ENCODE measurements at places on chromosomes 11 and 22.

DNA sequence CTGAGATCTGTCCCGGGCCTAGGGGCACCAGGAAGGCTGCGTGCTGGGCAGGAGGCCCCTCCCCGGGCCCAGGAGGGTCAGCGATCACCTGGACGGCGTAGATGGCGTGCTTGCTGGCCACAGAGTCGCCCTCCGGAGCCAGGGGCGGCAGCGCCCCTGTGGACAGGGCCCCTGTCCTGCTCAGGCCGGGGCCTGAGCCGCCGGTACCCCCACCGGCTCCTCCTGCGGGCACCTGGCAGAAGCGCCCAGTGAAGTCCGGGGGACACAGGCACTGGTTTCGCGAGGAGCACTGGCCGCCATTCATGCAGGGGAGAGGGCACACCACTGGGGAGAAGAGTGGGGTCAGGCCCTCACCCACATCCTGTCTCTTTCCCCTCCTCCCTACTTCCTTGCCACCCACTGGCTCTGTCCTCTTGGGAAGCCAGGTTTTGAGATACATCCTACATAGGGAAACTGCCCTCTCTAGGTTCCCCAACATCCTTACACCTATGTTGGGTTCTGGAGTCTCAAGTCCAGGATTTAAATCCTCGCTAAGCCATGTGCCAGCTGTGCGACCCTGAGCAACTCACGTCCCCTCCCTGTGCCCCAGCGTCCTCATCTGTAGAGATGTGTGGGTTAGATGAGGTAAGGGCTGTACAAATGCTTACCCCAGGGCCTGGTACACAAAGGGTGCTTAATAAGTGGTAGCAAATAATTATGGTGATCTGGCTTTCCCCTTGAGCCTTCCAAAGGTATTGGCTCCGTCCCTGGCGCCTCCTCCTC lies 3.9 kb downstream of the LTBP3 start:
- DNase-seq, result no peak

GRCh38 chr11:102240502-102240901 lies 76.8 kb upstream of the BIRC3 start:
- DNase-seq, result no peak

- DNase-seq, result no peak
These were observed 5.6 kb downstream of the AP1B1 start for GRCh38 chr22:29382580-29383302.

DNA sequence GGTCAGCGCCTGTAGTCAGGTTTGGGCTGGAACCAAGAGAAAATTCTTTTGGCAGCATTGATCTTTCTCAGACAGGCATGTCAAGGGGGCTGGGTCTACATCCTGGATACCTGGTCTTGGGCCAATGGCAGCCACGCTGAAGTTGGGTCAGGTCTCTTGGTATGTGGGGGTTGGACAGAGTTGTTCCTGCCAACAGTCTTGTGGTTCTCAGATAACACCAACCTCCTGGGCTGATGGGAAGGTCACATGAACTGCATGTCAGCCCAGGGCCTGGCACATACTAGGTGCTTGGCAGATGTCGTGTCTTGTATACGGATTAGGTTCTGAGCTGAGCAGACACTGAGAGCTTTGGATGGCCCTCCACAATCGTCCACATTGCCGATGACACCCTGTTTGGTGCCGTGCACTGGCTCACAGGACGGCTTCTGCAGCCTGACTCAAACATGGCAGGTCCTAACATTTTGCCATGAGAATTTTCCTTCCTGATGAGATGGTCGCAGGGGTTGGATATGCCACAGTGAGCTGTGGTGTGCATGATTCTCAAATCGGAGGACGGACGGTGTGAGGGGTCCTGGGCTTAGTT lies 42.0 kb downstream of the FBLN1 start:
- no peak for DNase-seq

- no peak for DNase-seq
These were observed 1813.1 kb upstream of the RAG2 start for GRCh38 chr11:38411149-38411548.

GRCh38 chr22:39277142-39277607 lies 32.4 kb upstream of the PDGFB start:
- DNase-seq, result no peak

GRCh38 chr11:12543596-12544415 lies 130.4 kb upstream of the TEAD1 start:
- DNase-seq, result no peak

GRCh38 chr22:50303848-50304527 lies 3.5 kb downstream of the PLXNB2 start:
- DNase-seq, result no peak

DNA sequence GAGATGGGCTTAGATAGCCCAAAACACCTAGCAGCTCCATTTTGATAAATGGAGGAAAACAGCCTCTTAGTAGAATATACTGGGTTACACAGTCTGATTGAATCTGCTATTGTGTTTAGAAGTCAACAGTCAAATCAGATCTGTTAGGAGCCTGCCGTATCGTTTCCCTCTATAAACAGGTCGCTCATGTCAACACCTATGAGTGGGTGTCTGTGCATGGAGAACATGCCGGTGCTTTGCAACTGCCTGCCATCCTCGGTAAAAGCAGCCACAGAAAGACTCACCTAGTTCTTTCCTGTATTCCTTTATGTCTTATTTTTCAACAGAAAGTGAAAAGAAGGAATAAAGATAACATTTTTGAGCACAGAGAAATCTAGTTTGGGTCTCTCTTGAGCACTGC lies 99.4 kb downstream of the ETS1 start:
- no peak for DNase-seq

GRCh38 chr22:46788441-46789172 lies 26.2 kb downstream of the TBC1D22A start:
- no peak for DNase-seq

DNA sequence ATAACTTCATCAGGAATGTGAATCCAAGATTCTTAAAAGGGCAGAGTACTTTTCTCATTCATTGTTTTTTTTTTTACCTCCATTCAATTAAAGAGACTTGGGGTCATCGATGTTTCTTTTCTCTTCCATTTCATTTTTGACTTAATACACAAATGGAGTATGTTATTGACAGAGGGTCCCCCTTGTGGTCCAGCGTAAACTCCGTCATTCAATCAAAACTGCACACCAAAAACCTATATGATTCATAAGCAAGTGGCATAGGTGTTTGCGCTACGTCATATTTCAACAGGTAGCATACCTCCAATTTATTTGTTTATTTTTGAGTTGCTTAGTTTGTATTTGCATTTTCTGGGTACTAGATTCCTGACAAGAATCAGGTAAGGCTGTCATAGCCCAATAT lies 12.7 kb upstream of the FOLH1 start:
- no peak for DNase-seq

- no peak for DNase-seq
These were observed 76.9 kb upstream of the API5 start for GRCh38 chr11:43234881-43235280.

DNA sequence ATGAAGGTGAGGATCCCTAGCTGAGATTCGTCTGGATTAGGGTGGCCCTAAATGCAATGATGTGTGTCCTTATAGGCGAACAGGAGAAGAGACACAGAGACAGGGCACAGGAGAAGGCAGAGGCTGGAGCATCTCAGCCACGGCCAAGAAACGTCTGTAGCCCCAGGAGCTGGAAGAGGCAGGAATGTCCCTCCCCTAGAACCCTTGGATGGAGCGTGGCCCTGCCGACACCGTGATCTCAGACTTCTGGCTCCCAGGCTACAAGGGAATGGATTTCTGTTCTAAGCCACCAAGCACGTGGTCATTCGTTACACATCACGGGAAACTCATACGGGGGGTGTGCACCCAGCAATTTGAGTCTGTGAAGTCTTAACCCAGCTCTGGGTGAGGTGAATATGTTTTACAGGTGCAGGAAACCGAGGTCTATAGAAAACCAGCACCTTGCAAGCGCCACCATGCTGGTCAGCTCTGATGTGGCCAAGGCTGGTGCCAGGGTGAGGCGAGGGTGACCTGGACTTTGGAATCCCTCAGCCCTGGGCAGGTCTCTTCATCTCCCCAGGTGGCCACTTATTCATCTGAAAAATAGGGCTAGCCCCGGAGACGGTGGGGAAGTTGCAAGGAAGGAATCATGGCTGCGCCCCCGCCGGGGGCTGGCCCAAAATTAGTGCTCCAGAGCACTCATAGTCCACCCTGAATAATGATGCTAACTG lies 89.5 kb upstream of the FGF3 start:
- no peak for DNase-seq

DNA sequence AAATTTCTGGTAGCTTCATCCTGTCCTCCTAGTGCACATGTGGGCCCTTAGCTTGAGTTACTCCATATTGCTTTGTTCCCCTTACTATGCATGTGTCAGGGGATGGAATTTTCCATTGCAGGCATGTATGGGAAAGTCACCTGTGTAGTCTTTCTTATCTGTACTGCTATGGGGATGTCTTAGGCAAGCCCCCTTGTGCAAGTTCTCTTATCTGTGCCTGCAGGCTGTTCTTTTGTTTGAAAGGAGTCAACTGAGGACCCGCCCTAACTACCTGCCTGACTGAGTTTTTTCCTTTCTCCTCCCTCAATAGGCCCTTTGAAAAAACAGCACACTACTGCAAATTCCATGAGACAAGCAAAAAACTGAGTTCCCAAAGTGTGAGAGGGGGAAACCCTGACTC lies 8.7 kb downstream of the OR8K5 start:
- DNase-seq, result no peak

DNA sequence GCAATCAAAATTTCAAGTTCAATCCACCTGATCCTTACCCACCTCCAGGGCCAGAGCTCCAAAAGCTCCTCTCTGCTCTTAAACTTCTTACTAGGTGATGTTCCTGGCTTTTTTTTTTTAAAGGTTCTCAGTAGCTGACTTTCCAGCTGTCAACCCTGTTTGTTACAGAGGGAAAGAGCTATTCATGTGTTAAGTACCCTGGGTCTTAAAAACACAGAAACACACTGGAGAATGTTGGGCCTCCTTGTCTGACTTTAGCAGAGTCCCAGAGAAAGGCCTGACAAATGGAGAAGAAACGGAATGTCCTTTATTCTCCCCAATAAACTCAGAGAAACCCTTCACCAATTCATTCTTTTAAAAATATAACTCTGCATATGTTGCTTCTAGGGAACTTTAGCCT lies 3.2 kb downstream of the LRRC4C start:
- DNase-seq, result no peak

DNA sequence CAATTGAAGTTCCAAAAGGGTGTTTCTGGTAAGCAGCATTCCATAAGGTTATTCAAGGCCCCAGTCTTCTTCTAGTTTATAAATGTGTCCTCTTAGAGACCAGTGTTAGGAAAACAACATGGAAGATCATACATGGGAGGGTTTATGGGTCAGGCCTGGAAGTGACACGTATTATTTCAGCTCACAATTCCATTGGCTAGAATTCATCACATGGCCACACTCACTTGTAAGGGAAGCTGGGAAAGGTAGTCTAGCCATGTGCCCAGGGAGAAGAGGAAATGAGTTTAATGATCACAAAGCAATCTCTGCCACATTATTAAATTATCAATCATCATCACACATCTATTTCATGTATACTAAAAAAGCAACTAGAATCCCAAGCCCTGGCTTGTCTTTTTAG lies 181.7 kb upstream of the TBCEL start:
- DNase-seq, result no peak

DNA sequence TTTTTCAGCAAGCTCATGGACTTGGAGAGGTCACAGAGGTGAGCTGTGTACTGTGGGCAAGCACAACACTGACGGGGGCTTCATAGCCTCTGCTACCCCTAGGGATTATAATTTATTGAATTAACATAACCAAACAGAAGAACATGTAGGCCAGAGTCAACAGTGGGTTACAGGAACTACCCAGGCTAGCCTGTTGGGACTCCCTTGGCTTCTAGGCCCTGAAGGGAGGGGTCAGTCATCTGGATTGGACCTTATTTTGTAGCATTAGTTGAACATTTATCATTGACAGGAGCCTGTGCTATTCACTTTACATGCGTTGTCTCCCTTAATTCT lies 56.9 kb downstream of the KREMEN1 start:
- no peak for DNase-seq

DNA sequence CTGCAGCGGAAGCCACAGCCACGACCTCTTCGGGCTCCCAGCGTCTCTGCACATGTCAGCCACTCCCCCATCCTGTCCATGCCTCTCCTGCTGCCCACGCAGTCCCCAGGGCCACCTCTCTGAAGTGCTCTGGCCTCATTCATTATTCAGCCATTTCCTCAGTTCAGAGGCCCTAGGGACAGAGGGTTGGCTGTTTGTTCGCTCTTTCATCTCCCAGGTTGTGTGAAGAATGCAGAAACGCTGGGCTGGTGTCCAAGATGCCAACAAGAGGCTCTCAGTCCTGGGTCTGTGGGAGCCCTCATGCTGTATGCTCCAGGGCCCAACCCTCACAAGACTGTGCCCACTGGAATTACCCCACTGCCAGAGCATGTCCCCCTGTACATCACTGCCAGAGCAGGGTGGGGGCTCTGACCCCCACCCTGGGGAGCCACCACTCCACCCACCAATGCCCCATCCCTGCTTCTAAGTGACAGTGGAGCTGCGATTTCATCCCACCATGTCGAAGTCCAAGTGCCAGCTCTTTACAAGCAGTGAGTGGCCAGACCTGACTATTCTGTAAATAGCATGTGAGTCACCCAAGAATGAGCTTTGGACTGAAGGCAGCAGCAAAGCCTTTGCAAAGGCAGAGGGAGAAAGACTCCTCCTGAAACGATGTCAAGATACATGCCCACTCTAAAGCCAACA lies 209.6 kb downstream of the BUD13 start:
- DNase-seq, result no peak

- DNase-seq, result no peak
These were observed 27.0 kb upstream of the MUC5B start for GRCh38 chr11:1195682-1196515.

DNA sequence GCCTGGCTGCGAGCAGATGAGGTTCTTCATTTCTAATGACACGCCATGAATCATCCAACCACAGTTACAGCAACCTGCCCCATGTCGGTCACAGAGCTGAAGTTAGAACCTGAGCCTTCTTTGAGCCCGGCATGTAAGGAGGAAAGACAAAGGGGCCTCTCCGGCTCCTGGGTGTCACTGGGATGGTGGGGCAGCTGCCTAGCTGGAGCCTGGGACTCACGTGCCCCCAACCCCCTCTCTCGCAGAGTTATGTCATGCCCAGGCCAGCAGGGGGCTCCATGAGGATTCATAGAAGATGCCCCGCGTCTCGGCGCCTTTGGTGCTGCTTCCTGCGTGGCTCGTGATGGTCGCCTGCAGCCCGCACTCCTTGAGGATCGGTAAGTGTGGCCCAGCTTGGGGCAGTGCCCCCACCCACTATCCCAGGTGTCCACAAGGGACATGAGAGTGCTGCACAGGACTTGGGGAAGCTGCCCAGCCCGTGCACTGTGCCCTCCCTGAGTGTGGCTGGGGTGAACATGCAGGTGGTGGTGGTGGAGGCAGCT lies 148.5 kb downstream of the GRIK4 start:
- DNase-seq, result no peak
